Metanephros (tissue), 2 donors: ENCODE measurements at places on chromosomes 7 and 10. TPM values are rescaled to one million over a fixed set of nuclear protein-coding genes. Genes with fewer than 3 reads are reported as not detected.

ARMS2 gene
- total RNA-seq = not detected

CH25H gene
- total RNA-seq = 0.41 TPM

AS3MT gene
- total RNA-seq = 8.0 TPM

SFMBT2 gene
- 10.4 TPM for total RNA-seq

SPDYE3 gene
- not detected for total RNA-seq

HHEX gene
- 5.3 TPM for total RNA-seq

NUTM2E gene
- total RNA-seq = 0.76 TPM

HOXA7 gene
- 10.2 TPM for total RNA-seq

DNAJC30 gene
- total RNA-seq = 7.5 TPM

AOAH gene
- total RNA-seq = 11.5 TPM

MAGI2 gene
- 56.2 TPM for total RNA-seq

C1GALT1 gene
- 30.9 TPM for total RNA-seq

PRSS37 gene
- total RNA-seq = not detected

BRI3 gene
- total RNA-seq = 55.6 TPM

EVX1 gene
- not detected for total RNA-seq

CLRN3 gene
- total RNA-seq = 6.5 TPM

ABCC2 gene
- total RNA-seq = 9.1 TPM

SKIDA1 gene
- 7.5 TPM for total RNA-seq

TRIM4 gene
- total RNA-seq = 28.1 TPM

SUN3 gene
- not detected for total RNA-seq

SORBS1 gene
- total RNA-seq = 45.0 TPM

RBP4 gene
- total RNA-seq = 4.0 TPM
